ENCODE measurements at places on chromosomes 7 and 10. TPM values are rescaled to one million over a fixed set of nuclear protein-coding genes. Genes with fewer than 3 reads are reported as not detected.

Gene NYAP1
- 5.8 TPM for total RNA-seq

Gene FAM237B
- not detected for total RNA-seq

Gene TFR2
- 2.2 TPM for total RNA-seq

Gene PRKCQ
- total RNA-seq: 4.3 TPM

Gene CALCR
- not detected for total RNA-seq

Gene EGR2
- total RNA-seq: 0.21 TPM

Gene PPP1R17
- total RNA-seq: not detected

Gene PLXDC2
- 0.05 TPM for total RNA-seq

Gene NRG3
- total RNA-seq: not detected

Gene ZNF365
- 1.0 TPM for total RNA-seq

Gene GNA12
- total RNA-seq: 39.5 TPM

Gene ACSL5
- total RNA-seq: 0.41 TPM

Gene HGF
- 0.05 TPM for total RNA-seq

Gene UCN3
- total RNA-seq: not detected

Gene PRKAR2B
- total RNA-seq: 2.2 TPM

Gene PLAC9
- total RNA-seq: not detected

Gene RGR
- not detected for total RNA-seq

Gene MEOX2
- not detected for total RNA-seq

Gene VGF
- 28.3 TPM for total RNA-seq

Gene SLC18A3
- total RNA-seq: not detected

Gene CPED1
- total RNA-seq: not detected

Gene C7orf33
- total RNA-seq: not detected

Gene LRRC18
- total RNA-seq: not detected

Gene CPA2
- 0.30 TPM for total RNA-seq

Gene CYP26C1
- total RNA-seq: not detected

Gene CLRN3
- total RNA-seq: not detected

Gene ADCY1
- total RNA-seq: 2.5 TPM

Gene OR9A2
- not detected for total RNA-seq

Gene DRGX
- total RNA-seq: 0.08 TPM

Gene DHX32
- 35.6 TPM for total RNA-seq

Gene GNAT3
- total RNA-seq: not detected

Gene NUTM2A
- 0.13 TPM for total RNA-seq

Gene SEMA4G
- total RNA-seq: 8.4 TPM

Gene LIPN
- not detected for total RNA-seq

Gene SKIDA1
- 0.74 TPM for total RNA-seq

Gene NIPSNAP2
- total RNA-seq: 50.9 TPM

Gene PPP1R3A
- total RNA-seq: not detected
